ENCODE measurements at places on chromosomes 5 and 9.

GRCh38 chr5:172530406-172530805 lies 76.1 kb upstream of the SH3PXD2B start:
- DNase-seq: peak; percentile 40

GRCh38 chr5:134420343-134420742 lies 8.7 kb upstream of the CDKN2AIPNL start:
- no peak for DNase-seq

GRCh38 chr5:74316064-74316603 lies 324.4 kb downstream of the ENC1 start:
- DNase-seq: no peak

- DNase-seq: no peak
Observed at GRCh38 chr5:178667101-178667500, 40.3 kb upstream of the CLK4 start.

- DNase-seq: no peak
Observed at GRCh38 chr5:177453852-177454396, 7.3 kb downstream of the PRR7 start.

DNA sequence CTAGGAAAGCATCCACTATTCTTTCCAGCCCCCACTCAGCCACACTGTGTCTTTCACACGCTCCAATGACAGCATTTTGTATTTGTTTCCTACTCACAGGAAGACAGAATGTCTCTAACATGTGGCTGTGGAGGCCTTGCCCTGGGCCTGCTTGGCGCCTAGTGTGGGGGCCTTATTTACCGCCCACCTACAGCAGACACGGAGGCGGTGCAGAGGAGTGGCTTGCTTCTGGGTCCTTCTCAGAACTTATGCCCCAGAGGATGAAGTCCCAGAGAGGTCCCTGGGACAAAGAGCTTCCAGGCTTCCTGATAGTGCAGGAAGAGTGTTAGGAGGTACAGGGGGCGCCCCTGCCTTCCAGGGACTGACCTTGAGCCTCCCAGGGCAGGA lies 8.5 kb upstream of the MRNIP start:
- DNase-seq: peak; percentile 51

DNA sequence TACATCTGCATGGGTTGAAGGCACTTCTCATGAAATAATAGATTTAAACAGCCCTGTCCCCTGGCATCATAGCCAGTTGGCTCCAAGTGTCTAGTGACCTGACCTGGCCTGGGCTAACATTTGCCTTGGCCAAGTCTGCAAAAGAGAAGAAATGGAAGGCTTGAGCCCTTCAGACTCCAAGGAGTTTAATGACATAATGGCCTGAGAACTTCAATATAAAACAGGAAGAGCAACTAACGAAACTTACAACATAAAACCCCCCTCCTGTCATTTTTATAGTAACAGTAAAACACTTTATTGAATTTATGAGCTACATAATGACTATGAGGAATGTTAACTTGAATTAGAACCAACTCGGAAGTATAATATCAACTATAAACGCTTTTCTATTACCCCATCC lies 218.8 kb upstream of the TBCA start:
- DNase-seq: no peak

GRCh38 chr5:124660229-124661093 lies 86.0 kb downstream of the ZNF608 start:
- no peak for DNase-seq

DNA sequence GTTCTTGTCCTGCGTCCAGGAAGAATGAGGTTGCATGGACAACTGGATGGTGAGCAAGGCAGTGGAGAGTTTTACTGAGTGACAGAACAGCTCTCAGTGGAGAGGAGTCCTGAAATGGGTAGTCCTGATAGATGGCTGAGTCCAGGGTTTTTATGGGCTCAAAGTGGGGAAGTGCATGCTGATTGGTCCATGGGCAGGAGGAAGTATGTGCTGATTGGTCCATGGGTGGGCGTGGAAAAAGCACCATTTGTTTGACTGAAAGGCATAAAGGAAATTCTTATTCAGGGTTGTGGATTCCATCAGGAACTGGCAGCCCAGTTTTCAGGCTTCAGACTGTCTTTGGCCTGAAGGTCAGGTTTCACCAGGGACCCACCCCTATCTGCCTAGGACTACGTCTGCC lies 10.6 kb downstream of the FSD1L start:
- no peak for DNase-seq

DNA sequence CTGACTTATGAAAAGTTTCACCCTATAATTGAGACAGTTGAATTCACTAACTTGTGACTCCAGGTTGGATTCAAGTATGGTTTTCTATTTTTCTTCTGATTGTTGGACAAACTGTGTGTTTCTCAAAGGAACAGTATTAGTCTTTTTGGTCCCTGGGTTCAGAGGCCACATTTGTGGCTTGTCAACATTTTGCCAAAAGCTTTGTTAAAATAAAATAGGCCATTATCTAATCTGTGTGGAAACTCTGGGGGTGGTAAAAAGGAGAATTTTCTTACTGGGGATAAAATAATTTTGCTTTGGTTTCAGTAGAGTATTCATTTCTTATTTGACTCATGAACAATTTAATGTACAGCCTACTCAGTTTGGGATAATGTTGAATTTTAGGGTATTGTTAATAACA lies 166.3 kb downstream of the TMEM167A start:
- DNase-seq: no peak

DNA sequence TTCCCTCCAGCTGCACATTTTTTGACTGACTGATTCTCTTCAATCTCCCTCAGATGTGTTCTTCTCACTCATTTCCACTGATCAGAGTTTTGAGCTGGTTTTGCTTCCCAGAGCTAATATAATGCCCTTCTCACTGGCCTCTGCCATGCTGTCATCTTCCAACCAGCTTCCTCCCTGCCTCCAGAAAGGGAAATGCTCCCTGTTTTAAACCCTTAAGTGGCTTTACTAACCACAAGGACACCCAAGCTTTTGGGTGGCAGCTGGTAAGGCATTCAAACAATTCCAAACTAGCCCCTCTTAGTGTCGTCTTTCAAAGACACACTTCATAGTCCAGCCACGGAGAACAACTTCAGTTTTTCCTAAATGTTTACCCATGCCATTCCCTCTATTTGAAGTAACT lies 172.5 kb downstream of the CRB2 start:
- DNase-seq: no peak

GRCh38 chr9:9563817-9564216 lies 1049.0 kb downstream of the PTPRD start:
- DNase-seq: no peak

DNA sequence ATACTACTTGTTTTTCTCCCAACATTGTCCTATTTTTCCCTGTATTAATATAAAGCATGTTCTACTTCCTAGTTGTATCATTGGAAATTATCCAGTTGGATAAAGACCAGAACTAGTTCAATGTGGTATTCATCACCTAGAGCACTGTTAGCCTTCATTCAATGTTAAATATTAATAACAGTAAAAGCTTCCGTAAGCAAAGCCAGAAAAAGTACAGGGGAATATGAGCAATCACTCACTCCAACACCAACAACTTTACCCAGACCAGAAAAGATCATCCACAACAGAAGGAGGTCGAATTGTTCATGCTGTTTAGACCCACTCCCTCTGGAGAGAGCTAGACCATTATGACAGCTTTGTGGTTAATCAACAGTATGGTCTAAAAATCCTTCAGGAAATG lies 728.4 kb downstream of the MAT2B start:
- DNase-seq: no peak

GRCh38 chr5:1027631-1028441 lies 19.2 kb downstream of the NKD2 start:
- DNase-seq: no peak

- peak; percentile 50 for DNase-seq
Observed at GRCh38 chr9:107281184-107281583, 1.9 kb upstream of the RAD23B start.

DNA sequence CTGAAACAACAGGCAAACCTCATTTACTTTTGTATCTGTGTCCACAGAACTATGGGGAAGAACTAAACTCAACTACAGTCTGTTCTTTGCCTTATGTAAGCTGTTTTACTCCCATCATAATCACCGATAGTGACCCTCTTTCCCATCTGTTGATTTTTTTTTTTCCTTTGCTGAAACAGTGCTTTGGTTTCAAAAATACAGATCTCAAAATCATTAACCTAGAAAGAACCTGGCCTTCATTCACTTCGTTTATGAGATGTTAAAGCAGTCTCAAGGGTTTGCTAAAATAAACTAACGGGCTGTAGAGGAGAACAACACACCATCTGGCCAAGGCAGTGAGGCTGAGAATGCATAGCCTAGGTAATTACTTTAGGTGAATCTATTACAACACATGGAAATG lies 706.6 kb upstream of the ZNF608 start:
- DNase-seq: no peak

DNA sequence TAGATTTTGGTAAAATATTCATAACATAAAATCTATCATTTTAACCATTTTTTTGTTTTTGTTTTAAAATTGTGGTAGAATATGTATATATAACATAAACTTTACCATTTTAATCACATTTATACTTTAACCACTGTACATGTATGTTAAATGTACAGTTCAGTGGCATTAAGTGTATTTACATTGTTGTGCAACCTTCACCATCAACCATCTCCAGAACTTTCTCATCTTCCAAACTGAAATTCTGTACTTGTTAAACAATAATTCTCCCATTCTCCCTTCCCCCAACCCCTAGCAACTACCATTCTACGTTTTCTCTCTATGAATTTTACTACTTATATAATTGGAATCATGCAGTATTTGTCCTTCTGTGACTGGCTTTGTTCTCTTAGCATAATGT lies 11.6 kb downstream of the ANKHD1 start:
- DNase-seq: peak; percentile 18

DNA sequence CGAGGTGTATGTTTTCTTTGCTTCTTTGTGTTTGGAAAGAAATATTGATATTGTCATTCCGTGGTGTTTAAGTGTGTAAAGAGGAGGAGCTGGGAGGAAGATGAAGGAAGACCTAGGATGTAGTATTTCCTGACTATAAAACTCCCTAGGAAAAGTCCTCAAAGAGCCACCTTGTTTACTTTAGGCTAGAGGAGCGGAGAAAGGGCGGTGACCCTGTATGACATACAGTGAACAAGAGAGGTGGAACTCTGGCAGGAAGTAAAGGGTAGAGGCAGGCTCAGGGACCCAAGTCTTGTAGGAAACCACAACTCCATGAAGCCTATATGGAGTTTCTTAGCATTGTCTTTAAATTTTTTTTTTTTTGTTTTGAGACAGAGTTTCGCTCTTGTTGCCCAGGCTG lies 303.9 kb downstream of the DOCK8 start:
- DNase-seq: no peak

- no peak for DNase-seq
Observed at GRCh38 chr9:133851693-133852092, 113.5 kb upstream of the SARDH start.

DNA sequence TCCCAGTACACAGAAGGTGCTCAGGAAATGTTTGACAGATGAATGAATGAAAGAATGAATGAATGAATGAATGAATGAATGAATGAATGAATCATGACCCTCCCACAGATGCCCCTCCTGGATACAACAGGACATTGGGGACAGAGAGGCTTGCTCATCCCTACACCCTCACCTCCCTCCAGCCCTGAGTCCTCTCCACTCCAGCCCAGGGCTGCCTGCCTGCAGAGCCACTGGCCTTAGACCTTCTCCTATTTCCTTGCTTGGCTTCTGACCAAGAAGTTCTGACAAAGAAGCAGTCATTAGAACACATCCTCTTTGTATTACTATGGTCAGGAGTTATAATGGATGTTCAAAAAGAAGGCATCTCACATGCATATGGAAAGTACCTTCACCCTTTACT lies 240.7 kb upstream of the DAPK1 start:
- DNase-seq: no peak

GRCh38 chr5:140128376-140128775 lies 2.6 kb downstream of the IGIP start:
- peak; percentile 29 for DNase-seq

DNA sequence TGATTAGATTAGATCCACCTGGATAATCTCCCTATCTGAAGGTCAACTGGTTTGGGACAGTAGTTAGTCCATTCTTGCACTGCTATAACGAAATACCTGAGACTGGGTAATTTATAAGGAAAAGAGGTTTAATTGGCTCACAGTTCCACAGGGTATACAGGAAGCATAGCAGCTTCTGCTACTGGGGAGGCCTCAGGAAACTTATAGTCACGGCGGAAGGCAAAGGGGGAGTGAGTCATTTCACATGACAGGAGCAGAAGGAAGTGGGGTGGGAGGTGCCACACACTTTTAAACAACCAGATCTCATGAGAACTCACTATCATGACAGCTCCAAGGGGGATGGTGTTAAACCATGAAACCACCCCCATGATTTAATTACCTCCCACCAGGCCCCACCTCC lies 9.9 kb downstream of the C9orf40 start:
- peak; percentile 65 for DNase-seq

GRCh38 chr9:128149951-128150593 lies 819 bp downstream of the LCN2 start:
- no peak for DNase-seq

- no peak for DNase-seq
Observed at GRCh38 chr5:124981901-124982300, 235.5 kb upstream of the ZNF608 start.

GRCh38 chr5:2387634-2388325 lies 363.7 kb downstream of the IRX2 start:
- DNase-seq: no peak

DNA sequence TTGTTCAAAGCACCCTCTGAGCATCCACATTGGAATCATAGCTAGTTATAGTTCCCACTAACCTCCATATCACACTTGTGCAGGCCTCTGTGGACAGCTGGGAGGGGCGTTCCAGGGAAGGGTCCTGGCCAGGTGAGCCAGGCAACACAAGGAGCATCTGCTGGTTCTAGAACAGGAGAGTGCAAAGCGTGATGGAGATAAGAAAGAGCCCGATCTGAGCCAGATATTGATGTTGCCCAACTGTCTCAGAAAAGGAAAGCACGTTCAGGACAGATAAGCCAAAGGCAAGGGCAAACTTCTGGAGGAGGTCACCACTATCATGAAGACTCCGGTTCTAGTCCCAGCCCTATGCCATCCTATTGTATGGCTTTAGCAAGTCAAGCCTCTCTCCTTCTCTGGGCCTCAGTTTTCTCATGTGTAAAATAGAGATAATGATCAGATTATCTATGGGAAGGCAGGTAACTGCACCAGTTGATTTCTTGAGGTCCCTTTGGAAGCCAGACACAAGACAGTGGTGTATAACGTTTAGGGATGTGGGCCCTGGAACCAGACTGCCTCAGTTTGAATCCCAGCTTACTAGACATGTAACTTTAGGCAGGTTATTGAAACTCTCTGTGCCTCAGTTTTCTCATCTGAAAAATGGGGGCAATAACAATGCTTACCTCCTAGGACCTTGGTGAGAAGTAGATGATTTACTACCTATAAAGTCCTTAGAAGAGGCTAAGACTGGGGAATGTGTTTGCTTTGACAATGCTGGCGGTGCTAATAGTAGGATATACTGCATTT lies 19.8 kb downstream of the GABBR2 start:
- DNase-seq: no peak

DNA sequence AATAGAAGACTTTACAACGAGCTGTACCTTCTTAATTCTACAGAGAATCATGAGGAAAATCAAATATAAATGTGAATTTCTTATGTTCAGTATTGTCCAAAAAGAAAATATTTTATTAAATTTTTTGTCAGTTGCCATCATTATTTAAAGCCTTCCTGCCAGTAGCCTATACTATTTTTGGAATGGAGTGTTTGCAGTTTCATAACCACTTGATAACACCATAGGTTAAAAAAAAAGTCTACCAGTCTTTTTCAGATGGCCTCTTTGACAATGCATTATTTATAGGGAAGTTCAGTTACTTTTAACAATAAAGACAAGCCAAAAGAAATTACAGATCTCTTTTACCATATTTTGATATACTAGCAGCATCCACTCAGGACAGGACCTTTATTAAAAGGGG lies 80.3 kb upstream of the CCDC152 start:
- no peak for DNase-seq

GRCh38 chr5:172730981-172731679 lies 39.9 kb downstream of the DUSP1 start:
- no peak for DNase-seq
